Bone marrow (tissue), 2 donors: ENCODE measurements at places on chromosomes 5 and 9.

DNA sequence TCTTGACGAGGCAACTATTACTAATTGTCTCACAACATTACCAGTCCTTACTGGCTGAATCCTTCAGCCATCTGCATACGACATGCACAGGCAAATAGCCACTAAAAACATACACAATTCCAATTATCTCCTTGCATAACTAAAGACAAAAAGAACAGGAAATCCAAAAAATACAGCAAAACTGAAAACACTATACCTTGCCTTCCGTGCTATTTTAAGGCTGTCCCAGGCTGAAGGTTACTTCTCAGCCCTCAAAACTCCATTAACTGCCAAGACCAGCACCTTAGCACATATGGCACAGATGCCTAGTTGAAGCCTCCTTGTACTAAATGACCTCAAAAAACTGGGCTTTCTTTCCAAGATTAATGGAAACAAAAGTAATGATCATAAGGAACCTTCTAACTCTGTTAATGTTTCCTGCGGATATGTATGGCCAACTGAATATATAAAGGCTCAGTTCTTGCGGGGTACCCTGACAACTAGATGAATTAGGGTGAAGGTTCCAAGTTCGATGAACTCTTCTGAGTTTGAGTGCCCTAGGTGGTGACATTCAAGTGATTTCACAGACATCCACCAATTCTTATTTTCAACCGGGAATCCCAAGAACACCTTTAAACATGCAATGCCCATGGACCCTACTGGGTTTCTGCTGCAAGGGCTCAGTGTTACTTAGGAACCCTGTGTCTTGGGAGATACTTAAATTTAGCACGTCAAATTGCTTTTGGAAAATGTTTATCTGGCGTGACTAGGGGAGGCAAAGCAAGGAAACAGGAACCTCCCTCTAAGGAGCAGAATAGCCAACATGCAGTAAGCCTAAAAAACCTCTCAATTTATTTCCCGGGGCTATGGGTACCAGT, 455.3 kb downstream of the RAB3C start:
- no peak for DNase-seq

DNA sequence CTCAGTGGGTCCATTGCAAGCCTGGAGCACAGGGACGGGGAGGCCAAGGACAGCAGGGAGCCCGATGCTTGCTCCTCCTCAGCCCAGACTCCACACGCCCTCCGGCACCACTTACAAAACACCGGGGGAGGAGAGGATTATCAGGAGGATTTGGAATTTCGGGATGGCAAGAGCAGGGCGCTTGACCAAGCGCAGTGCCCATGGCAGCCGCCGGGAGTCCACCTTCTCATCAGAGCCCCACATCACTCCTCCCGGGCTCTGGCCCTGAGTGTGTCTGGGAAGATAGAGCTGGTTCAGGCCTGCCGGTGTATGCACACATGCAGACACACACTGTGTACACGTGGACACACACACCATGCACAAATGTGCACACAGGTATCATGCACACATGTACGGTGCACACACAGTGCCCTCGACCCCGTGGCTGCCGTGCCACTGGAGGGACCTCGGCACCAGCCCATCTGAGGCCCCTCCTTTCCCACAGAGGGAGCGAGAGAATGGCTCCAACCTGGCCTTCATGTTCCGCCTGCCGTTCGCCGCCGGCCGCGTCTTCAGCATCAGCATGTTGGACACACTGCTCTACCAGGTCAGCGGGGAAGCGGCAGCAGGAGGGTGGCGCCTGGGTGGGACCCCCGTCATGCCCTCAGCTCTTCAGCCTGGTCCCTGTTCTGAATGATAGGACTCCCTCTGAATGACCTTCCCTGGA, 81.7 kb downstream of the KCNT1 start:
- no peak for DNase-seq

- DNase-seq: no peak
These were observed 48.9 kb downstream of the ADRB2 start for GRCh38 chr5:148875205-148875875.

DNA sequence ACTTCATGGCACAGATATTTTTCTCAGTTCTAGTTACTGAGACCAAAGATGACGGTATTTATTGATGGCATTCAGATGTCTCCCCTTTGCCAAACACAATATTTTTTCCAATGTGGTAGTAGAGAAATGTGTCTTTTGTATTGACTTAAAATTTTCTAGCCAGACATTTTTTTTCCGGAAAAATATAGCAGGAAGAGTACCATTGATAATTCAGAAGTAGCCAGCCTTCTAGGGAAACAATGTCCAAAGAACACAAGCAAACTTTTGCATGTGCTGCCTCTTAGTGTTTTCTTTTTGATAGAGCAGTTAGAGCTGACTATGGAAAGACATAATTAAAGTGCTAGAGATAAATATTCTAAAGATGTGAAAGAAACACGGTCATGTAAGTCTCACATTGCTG, 231.4 kb downstream of the MARCHF11 start:
- no peak for DNase-seq

DNA sequence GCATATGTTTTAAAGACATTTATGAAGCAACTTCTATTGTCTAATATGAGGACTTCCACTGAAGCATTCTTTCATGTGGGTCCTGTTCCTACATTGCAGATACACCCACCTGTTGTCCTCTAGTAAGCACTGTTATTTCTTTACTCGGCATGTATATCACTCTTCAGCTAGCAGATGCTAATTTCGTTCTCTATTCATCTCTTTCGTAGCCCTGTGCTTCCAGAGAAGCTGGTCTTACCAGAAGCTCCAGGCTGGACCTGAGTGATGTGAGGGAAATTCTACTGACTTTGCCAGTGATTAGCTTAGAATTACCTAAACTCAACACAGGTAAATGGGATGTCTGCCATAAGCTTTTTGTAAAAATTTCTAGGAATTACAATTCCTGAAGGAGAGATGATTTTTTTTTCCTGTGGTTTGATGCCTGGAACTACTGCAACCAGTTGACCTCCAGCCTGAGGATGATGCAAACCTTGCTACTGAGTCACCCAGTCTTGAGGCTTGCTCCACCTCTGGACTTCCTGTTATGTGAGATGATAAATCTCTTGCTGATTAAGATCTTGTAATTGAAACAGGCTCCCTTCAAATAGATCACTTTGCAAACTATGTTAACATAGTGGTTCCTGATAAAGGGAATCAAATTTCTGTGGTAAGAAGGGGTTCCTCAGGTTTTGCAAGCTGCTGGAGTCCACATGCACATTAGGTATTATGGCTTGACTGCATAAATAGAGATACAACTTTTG, 52.2 kb upstream of the SPINK5 start:
- no peak for DNase-seq

- DNase-seq: no peak
These were observed 23.0 kb downstream of the KIAA0825 start for GRCh38 chr5:94595281-94595840.

DNA sequence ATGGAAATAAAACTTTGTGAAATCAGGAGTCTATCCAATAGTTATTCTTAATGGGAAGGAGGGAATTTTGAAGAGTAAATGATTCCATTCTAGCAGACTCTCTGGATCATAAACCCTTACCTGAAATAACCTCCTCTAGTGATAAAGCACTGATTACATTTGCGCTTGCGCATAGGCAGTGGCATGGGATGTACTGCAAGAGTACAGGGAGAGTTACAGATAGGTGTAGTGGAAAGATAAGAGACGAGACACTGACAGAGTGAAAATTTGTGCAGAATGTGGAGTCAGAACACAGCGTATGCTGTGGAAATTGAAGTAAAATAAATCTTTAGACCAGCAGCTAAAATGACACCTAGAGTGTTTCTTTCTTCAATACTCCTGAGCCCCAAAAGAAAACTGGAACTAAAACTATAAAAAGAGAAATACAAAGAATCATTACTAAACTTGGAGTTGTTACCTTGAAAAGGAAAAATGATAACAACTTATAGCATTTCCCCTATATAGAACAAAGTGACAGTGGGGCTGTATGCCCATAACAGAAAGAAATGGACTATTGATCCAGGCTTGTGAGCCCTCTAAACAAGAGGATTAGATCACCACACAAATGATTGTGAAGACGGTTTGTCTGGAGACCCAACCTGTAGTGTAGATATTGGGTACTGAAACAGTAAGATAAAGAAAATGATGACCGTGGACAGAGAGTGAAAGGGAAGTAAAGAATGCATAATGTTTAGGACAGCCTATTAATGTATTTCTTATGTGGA, 1471.2 kb upstream of the NUDT12 start:
- DNase-seq: no peak

DNA sequence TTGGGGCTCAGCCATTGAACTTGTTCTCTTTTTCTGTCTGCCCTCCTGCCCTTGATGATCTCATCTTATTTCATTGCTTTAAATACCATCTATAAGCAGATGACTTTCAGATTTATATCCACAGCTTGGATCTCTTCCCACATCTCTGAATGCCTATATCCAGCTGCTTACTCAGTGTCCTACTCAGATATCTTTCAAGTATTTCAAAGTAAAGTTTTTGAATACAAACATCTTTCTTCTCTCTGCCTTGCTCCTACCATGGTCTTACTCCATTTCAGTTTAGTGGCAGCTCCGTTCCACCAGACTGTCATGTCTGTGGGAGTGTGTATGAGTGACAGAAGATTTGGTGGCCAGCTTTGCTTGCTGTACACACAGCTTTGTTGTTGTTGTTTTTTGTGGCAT, 59.7 kb downstream of the ERBIN start:
- no peak for DNase-seq

- no peak for DNase-seq
These were observed 277.2 kb upstream of the ADRA1B start for GRCh38 chr5:159638954-159639559.

GRCh38 chr5:535846-536698, 11.8 kb upstream of the SLC9A3 start:
- DNase-seq: no peak

DNA sequence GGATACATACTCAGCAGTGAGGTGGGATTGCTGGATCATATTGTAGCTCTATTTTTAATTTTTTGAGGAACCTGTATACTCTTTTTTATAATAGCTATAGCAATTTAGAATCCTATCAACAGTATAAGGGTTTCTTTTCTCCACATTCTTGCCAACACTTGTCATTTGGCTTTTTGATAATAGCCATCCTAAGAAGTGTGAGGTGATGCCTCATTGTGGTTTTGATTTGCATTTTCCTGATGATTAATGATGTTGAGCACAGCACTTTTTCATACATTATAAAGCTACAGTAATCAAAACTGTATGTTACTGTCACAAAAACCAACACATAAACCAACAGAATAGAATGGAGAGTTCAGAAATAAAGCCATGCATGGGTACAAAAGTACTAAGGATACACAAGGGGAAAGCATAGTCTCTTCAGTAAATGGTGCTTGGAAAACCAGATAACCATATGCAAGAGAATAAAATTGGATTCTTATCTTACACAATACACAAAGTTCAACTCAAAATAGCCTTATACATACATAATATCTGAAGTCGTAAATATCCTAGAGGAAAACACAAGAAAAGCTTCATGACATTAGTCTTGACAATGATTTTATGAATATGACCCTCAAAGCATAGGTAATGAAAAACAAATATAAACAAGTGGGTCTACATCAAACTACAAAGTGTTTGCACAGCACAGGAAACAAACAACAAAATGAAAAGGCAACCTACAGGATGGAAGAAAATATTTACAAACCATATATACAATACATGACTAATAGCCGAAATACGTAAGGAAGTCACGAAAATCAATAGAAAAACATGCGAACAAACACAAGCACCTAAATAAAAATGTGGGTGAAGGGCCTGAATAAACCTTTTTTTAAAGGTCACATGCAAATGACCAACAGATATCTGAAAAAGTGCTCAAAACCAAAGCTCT, 287.8 kb upstream of the DAB2 start:
- DNase-seq: no peak

- DNase-seq: no peak
These were observed 47.2 kb upstream of the ARL15 start for GRCh38 chr5:54357408-54358058.

DNA sequence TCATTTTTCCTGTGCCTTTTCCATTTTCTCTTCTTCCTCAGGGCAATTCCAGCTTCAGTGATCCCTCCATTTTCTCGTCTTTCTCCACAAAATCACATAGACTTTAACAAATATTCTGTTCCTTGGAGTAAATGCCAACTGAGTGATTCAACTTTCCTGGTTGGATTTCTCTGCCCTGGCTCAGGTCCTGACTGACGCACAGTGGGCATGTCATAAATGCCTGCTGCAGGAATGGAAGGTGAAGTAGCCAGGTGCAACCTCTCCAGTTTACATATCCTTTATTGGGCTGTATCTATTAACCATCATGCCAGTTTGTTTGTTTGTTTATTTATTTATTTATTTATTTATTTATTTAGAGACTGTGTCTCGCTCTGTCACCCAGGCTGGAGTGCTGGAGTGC, 95.1 kb downstream of the MEF2C start:
- no peak for DNase-seq

DNA sequence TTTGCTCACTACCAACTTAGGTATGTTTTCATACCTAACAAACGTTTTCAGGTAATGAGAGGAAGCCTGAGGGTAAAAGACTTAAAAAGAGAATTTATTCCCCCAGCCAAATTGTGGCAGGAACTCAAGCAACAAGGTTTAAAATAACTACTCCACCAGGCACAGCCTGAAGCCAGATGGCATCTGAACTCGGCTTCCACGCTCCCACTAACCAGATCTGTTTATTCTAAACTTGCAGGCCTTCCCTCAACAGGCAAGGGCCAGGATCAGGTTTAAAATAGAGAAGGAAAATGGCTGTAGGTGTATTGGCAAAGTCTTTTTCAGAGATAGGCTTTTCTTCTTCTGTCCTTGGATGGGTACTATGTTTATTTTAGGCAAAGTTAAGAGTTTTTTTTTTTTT, 89.4 kb downstream of the OTULIN start:
- DNase-seq: no peak
